NCI-H460 (cell line): ENCODE measurements at places on chromosomes 3 and 15. TPM values are rescaled to one million over a fixed set of nuclear protein-coding genes. Genes with fewer than 3 reads are reported as not detected.

Gene RBP2
- total RNA-seq = not detected in 2 replicates

Gene SIN3A
- 21.1 and 25.8 TPM in 2 replicates for total RNA-seq

Gene PLSCR5
- not detected in 2 replicates for total RNA-seq

Gene C3orf70
- total RNA-seq = not detected in 2 replicates

Gene KBTBD8
- 0.72 and 1.7 TPM in 2 replicates for total RNA-seq

Gene LIPH
- total RNA-seq = 6.0 and 8.0 TPM in 2 replicates

Gene NEK11
- 3.5 and 5.8 TPM in 2 replicates for total RNA-seq
